ENCODE measurements at places on chromosomes 2 and 18. TPM values are rescaled to one million over a fixed set of nuclear protein-coding genes. Genes with fewer than 3 reads are reported as not detected.

- H3K27me3 ChIP-seq = no peaks in the 10 kb centered on the region
- no peak for DNase-seq
- H3K36me3 ChIP-seq = no peaks in the 10 kb centered on the region
- H3K27ac ChIP-seq = no peak overlapping the region
These were observed 85.3 kb upstream of the SULT1C3 start for GRCh38 chr2:108154366-108155061.

DNA sequence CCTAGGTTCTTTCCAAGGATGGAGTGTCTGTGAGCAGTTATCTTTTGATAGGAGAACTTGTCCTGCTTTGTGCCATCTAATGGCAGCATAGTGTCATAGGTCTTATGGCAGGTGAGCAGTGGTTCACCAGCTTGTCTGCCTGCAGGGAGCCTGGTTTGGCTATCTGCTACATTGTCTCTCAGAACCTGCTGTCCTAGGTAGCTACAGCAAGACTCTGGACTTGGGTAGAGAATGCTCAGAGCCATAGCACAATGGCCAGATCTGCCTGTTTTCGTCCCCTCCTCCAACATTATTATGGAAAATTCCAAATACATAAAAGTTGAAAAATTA, 28.3 kb downstream of the AGFG1 start:
- peak overlapping the region; percentile 38 for H3K27ac ChIP-seq
- DNase-seq = no peak
- H3K36me3 ChIP-seq = peaks cover 3% of the 10 kb centered on the region
- no peak overlapping the region for H3K4me3 ChIP-seq

DNA sequence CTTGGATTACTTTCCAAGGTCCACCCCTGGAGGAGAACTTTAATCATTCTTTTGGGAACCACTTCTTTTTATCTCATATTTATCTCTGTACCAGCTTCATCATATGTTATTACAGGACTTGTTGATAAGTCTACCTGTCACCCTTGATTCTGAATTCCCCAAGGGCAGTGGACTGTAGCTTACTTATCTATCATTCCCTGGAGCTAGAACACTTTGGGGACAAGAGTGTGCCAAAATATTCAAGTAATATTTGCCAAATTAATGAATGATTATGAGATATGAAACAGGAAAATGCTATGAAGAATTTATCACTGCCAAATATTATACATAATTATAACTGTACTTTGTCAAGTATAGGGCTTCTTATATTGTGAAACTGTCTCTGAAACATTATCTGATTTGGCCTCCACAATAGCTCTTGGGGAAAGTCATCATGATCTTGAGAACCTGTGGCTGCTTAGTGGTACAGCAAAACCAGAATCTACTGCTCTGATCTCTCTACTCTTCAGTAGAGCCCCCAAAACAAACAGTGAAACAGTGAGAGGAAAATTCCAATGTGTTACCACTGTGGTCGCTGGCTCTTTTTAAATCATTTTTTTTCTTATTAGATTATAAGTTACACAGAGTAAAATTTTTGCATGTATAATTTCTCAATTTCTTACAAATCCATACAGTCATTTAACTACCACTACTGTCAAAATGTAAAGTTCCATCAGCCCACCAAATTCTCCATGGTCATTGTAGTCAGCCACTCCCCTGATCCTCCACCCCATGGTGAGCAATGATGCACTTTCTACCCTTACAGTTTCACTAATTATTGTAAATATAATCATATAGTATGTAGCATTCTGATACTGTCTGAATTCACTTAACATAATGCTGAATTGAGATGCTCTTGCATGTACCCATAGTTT, 197.5 kb downstream of the PIEZO2 start:
- no peaks in the 10 kb centered on the region for H3K4me1 ChIP-seq
- no peaks in the 10 kb centered on the region for H3K36me3 ChIP-seq
- DNase-seq = no peak
- no peak overlapping the region for H3K4me3 ChIP-seq

DNA sequence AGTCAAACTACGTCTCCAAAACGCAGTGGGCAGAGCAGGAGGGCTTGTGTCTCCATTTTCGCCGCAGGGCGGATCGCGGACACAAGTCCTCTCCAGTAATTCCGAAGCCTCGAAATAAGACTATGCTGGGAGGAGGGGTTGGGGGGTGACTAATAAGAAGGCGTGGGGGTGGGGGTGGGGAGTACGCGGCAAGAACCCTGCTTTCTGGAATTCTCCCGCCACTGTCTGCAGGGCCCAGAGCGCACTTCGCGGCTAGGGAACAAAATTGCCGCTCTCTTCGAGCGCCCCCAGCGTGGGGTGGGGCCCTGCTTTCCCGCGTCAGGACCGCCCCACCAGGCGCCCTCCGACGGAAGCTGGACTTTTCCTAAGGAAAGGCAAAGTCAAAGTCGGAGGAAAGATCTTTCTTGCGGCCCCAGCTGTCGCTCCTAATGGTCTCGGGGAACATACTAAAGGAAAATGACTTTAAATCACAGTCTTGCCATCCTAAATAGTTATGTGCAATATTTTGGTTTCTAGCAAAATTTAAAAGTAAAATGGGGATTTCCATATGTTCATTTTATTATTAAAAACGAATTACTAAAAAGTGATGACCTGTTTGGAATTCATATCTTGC, 11.9 kb downstream of the NR4A2 start:
- no peaks in the 10 kb centered on the region for H3K36me3 ChIP-seq
- no peak overlapping the region for H3K4me3 ChIP-seq
- H3K27me3 ChIP-seq = peaks cover 62% of the 10 kb centered on the region
- H3K4me1 ChIP-seq = peaks cover 38% of the 10 kb centered on the region
- peak; percentile 46 for DNase-seq

Gene KCNG2
- not detected for total RNA-seq

Gene UBXN4
- 113 TPM for total RNA-seq
